ENCODE measurements at places on chromosomes 3 and 15.
A peak's percentile ranks its signal among the peaks of the same experiment; 100 is the strongest.

- DNase-seq, result no peak
Measured at GRCh38 chr3:171528102-171528501, 67.9 kb upstream of the TNIK start.

GRCh38 chr3:46527239-46527638 is 29.5 kb downstream of the RTP3 start:
- no peak for DNase-seq

- DNase-seq, result no peak
Measured at GRCh38 chr15:48541341-48542278, 103.9 kb downstream of the FBN1 start.

GRCh38 chr3:37338500-37338899 is 164.1 kb upstream of the LRRFIP2 start:
- DNase-seq, result no peak

GRCh38 chr3:156321945-156322344 is 201.6 kb downstream of the KCNAB1 start:
- DNase-seq, result no peak

- no peak for DNase-seq
Measured at GRCh38 chr15:49383266-49383665, 39.8 kb upstream of the FGF7 start.

DNA sequence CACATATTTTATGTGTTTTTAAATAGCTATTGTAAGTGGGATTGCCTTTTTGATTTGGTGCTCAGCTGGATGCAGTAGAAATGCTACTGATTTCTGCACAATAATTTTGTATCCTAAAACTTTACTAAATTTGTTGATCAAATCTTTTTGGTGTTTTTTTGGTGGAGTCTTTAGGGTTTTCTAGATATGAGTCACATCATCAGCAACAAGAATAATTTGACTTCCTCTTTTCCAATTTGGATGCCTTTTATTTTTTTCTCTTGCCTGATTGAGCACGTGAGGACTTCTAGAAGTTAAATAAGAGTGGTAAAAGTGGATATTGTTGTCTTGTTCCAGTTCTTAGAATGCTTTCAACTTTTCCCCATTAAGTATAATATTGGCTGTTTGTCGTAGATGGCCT is 51.3 kb downstream of the TLNRD1 start:
- DNase-seq, result no peak

- DNase-seq, result peak; percentile 33
Measured at GRCh38 chr3:45546716-45547701, 47.5 kb upstream of the LIMD1 start.

DNA sequence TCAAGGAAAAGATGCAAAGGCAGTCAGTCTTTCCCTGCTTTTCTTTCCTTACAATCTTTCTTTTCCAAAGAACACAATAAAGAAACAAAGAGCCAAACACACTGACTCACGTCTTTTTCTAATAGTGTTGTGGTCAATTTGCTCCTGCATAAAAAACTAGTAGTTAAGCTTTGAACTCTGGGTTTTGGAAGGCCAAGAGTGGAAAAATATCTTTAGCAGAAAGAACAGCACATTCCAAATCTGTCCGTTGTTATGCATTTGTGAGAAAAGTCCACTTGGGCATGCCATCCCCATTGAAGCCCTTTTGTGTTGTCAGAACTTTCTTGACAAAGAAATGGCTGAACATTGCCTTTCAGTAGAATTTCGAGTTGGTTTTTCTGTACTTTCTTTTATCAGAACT is 18.2 kb downstream of the COL8A1 start:
- DNase-seq, result no peak

GRCh38 chr3:46386205-46386604 is 15.5 kb downstream of the CCR5 start:
- DNase-seq, result peak; percentile 38

GRCh38 chr3:54988838-54989630 is 61.2 kb upstream of the LRTM1 start:
- no peak for DNase-seq

DNA sequence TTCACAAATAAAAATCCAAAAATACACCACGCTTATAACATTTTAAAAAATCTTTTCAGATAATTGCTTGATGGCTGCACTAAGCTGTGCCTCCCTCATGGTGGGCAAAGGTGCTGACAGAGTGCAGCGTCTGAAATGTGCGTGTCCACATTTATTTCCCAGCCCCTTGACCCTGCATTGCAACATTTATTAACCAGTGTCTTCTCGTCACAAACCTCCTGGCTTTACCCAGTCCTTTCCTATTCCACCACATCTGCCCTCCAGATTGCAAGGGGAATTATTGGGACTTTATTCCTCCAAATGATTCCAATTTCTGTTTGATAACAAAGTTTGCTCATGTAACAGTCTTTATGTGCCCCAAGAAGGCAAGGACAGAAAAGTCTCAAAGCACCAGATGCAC is 5.5 kb downstream of the RASGRP1 start:
- DNase-seq, result no peak

GRCh38 chr3:12655701-12656100 is 8.2 kb downstream of the RAF1 start:
- DNase-seq, result no peak
